NCI-H1930 (cell line): ENCODE measurements at places on chromosomes 6 and 20.

- DNase-seq = no peak
Measured at GRCh38 chr6:53866226-53866625, 71.4 kb downstream of the LRRC1 start.

GRCh38 chr20:40617594-40617993 lies 71.4 kb downstream of the MAFB start:
- no peak for DNase-seq

- peak; percentile 39 for DNase-seq
Measured at GRCh38 chr6:12289933-12290820, at the start of gene EDN1. Gene EDN1, plus strand, starts transcription at chr6:12290361. Its CDS starts 269 bp downstream, at chr6:12290630.

DNA sequence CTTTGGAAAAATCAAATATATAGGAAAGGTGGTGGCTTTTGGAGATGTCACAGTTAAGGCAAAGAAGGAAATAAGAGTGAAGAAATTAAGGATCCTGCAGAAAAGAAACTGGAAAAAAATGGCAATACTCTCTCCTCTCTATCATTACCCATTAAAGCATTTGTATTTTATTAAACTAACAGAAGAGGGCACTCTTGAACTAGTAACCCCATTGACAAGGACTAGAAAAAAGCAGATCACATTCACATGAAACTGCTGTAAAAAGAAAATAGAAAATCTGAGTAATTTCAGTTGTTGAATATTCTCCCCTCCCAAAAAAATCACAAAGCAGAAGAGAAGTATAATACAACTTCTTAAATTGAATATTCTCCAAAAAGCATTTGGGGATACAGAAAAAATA lies 104.1 kb upstream of the SLC35B3 start:
- DNase-seq = no peak

DNA sequence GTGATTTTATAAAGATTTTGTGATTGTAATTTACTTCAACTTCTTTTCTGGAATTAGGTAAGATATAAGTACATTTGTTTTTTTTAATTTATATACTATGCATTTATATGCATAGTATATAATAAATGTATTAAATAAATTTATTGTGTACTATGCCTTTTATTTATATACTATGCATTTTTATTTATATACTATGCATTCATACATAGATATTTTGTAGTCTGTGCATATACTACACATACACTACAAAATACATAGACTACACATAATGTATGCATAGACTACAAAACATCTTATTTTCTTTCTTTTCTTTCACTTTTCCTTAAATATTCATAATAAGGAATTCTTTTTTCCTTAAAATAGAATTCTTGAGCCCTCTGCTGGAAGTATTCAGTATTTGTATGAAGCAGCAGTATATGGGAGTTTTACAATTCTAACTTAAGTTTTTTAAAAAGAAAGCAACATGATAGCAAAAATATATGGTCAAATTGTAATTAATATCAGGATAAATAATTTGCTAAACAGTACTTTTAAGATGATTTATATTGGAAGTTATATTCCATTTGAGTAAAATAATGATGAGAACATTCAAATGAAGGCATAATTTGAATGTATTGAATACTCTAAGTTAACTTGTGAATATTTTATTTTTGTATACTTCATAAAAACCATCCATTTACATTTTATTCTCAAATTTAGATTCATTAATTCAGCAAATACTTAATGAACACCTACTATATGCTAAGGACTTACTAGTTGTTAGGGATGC lies 129.3 kb downstream of the KLHL32 start:
- DNase-seq = no peak

- no peak for DNase-seq
Measured at GRCh38 chr6:165671222-165671768, 8.3 kb upstream of the PDE10A start.

DNA sequence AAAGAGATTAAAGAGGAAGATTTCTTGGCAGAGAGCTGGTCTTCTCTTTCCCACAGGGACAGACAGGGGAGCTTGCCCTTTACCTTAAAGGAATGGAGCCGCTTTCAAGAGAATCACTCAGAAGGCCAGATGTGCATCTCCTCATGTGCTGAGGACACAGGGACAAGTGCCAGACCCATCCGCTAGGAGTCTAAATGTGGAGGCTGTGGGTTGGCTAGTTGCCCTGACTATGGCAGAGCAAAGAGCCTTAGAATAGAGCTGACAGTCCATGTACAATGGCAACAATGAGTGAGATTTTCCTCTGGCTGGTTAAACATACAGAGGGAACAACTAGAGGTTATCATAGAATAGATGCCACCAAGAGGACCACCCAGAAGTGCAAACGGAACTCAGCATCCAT lies 7.3 kb upstream of the DOK5 start:
- no peak for DNase-seq

GRCh38 chr6:17390276-17390675 lies 3.1 kb upstream of the CAP2 start:
- no peak for DNase-seq

- DNase-seq = no peak
Measured at GRCh38 chr20:53606364-53606985, 12.8 kb upstream of the ZNF217 start.

GRCh38 chr20:23257848-23258746 lies 92.5 kb upstream of the NXT1 start:
- DNase-seq = peak; percentile 23

DNA sequence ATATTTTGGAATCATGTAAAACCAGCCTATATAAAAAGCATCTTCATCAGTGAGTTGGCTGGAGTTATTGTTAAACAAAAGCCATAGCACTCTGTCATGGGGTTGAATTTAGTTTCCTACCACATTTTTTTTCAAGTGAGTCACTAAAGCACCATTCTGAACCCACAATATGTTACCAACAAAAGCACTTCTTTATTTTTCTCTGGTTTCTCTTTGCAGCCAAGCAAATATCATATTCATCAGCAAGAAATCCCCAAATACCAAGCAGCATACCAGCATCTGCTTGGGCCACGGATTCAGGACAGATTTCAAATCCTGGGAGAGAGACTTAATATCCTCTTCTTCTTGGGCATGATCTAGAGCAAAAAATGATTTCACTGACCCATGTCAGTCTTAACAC lies 441.4 kb downstream of the BCKDHB start:
- no peak for DNase-seq

- peak; percentile 88 for DNase-seq
Measured at GRCh38 chr20:50165684-50166554, 12.4 kb upstream of the PEDS1 start.

DNA sequence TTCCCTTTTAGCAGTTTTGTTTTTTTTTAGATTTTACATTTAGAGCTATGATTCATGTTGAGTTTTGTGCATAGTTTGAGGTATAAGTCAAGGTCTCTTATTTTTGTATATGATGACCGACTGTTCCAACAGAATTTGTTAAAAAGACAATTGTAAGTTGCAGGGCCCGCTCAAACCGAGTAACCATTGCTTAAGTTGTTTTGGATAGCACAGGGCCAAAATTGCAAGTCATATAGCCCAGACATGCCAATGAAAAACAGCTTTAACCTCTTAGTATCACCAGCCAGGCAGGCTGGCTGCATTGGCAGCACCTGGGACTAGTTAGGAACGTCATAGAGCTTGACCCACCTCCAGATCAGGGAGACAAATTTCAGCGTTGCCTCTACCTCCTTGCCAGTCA lies 47.3 kb downstream of the PFDN4 start:
- DNase-seq = no peak

- no peak for DNase-seq
Measured at GRCh38 chr6:169726049-169726400, 1.7 kb upstream of the PHF10 start.

GRCh38 chr20:37315021-37315451 lies 25.6 kb downstream of the MANBAL start:
- no peak for DNase-seq

GRCh38 chr6:148790817-148791216 lies 44.0 kb downstream of the UST start:
- DNase-seq = no peak

DNA sequence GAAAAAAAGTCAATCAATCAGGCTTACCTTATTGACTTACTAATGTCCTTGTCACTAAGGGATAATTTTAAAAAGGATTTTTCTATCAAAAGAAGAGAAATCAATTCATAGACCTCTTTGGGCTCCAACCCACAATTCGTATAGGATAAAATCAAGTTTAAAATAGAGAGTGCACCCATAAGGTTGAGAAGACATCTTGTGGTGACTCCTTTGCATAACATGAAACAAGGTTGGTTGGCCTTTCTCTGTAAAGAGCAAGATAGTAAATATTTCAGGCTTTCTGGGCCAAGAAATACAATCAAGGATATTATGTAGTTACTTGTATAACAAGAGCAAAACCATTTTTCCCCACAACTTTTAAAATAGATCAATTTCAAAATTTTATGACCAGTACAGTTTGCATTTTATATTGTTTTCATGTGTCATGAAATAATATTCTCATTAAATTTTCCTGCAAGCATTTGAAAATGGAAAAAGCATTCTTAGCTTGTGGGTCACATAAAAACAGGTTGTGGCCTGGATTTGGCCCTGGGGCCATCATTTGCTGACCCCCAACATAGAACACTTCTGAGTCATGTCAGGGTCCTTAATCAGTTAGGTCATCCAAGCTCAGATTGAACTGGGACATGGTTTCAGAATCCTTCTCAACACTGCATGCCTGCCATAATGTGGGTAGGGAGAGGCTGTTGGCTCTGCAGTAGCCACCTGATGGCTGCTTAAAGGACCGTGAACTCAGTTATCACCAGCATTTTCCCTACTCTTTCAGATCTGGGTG lies 76.7 kb downstream of the MYB start:
- no peak for DNase-seq

DNA sequence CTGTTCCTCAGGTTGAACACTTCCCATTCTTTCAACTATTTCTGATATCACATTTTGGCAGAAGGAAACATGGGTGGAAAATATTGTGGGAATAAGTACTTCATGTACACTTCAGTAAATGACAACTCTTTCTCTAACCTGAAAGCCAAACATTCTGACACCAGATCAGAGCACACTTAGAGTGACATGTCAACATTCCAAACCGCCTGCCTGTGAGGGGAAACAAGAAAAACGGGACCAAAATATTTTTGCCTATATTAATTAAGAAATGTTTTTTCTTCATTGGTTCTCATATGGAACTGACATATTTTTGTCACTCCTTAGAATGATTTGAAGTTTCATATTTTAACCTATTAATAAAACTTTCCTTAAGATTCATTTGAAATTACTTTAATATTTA lies 483.1 kb downstream of the MAFB start:
- no peak for DNase-seq

DNA sequence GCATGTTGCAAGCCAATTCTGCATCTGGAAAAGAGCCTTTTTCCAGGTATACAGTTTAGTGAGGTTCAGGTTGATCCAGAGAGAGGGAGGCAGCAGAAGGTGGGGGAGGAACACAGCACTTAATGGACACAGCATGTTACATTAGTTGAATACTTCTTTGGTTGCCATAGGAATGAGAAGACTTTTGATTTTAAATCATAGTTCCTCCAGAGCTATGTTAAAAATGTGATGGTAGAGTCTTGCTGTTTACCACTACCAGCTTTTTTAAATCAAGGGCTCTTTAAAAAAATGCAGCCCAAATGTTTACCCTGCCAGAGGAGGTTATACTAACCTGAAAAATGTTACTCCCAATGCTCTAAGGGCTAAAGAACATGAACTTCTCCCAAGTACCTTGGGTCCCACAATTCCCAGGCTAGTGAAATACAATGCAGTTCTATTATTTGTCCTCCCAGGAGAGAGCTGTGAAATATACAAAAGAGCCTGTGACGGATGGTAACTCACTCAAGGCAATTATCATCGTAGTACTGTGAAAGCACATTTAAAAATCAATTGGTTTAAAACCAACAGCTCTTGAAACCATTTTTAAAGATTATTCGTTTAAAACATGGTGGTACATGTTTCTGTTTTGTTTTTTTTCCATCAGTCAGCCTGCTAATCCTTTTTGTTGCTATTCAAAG lies 6.9 kb upstream of the PHACTR1 start:
- DNase-seq = no peak

DNA sequence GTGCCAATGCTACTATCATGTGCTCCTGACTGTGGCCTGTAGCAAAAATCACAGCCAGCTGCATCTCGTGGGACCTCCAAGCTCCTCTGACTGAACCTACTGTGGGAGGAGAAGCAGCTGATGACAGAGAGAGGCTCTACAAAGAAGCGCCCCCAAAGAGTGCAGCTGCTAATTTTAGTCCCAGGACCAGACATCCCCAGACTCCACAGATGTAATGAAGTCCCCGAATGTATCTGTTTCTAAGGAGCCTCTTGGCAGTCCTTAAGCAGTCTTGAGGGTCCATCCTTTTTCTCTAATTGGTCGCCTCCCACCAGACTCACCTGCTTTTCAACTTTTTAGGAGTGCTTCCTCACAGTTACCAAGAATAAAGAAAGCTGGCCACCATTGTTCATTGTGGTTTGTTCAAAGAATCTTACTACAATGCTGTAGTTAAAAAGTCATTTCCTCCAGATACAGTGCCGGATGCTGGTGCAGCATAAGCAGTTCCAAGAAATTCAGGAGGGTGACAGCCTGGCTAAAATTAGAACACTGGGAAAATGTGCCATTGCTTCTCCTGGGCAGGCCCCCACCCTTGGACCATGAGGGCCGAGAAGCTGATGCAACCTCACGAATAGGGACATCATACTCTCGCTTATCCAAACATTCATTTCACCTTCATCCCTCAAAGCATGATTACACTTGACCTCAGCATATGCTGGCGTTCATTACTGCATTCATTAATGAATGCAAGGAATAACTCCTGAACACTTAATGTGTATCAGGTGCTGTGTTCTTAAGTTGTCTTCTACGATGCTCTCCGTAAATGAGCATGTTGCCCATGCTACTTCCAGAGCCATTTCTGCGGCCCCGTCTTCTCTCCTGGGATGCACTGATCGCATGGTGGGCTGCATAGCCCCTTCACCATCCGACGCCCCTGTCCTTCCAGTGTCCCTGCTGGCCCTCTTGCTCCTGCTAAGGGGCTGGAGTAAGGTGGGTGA lies 66.4 kb downstream of the LY86 start:
- no peak for DNase-seq
